Mesendoderm (in vitro differentiated cells): ENCODE measurements at places on chromosomes 5 and 9.

GRCh38 chr5:35826056-35826455 lies 30.6 kb upstream of the IL7R start:
- no peak for DNase-seq

GRCh38 chr9:85723215-85723614 lies 18.5 kb downstream of the AGTPBP1 start:
- DNase-seq, result peak; percentile 88

DNA sequence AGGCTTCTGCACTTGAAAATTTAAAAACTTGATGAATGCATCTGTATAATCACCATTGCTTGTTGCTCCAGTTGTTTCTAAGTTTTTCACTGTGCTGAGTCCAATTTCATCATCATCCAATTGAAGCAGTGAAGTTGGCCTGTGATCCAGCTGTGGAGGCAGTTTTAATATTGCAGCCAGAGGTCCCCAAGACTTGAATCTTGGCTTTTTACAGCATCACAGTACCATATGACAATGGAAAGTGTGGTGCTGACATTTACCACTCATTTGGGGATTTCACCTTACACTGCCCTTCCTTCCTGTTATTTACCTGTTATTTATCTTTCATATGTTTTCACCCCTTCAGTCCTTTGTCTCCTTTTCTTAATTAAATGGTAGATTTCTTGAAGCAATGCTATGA lies 76.2 kb upstream of the SPIN1 start:
- DNase-seq, result no peak

DNA sequence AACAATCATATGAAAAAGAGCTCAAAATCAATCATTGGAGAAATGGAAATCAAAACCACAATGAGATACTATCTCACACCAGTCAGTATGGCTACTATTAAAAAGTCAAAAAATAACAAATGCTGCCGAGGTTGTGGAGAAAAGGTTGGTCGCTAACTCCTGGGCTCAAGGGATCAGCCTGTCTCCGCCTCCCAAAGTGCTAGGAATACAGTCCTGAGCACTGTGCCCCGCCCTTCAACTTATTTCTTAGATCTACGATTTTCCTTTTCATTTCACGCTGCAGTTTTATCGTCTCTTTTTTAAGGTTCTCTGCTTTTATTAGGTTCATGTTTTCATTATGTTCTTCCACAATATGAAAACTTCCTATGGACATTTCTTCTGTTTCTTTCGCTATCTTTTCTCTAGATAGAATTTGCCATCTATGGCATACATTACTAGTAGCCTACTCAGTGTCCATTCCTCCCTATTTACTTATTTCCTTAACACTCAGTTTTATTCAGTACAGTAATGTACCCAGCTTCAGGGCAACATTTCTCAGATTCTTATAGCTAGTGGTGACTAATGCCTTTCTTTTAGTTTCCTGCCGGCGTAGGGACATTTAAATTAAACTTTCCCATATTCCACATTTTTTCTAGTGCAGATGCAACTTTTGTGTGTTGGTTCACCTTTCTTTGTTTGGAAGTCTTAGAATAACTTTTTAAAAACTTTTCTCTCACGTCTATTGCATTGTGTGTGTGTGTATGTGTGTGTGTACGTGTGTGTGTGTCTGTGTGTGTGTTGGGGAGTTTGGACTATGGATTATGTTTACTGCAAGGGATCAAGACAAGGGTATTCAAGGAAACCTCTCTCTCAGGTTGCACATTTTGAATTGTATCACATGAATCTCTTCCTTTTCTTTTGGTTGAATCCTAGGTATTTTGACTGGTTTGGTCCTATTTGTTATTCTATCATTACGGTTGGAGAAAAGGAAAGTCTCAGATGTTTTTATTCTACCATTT lies 21.6 kb upstream of the FBN2 start:
- DNase-seq, result no peak

- DNase-seq, result no peak
These were observed 122.4 kb upstream of the NR5A1 start for GRCh38 chr9:124629600-124629999.

DNA sequence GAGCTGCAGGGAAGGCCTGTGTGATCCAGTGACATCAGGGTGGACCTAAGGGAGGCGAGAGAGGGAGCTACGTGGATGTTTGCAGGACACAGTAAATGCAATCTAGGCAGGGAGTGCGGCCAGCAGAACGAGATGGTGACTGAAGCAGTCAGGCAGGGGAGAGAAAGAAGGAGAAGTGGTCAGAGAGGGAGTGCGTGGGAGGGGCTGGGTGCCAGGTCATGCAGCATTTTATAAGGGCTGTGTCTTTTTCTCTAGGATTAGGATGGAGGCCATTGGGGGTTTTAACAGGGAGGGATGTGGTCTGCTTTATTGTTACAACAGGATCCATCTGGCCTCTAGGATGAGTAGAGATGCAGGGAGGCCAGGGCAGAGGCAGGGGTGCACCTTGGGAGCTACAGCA lies 80.4 kb downstream of the DCP2 start:
- no peak for DNase-seq

GRCh38 chr9:135609366-135609955 lies 29.9 kb downstream of the GLT6D1 start:
- no peak for DNase-seq

- no peak for DNase-seq
These were observed 2.4 kb downstream of the EHMT1 start for GRCh38 chr9:137621131-137621757.

GRCh38 chr5:32099486-32100035 lies 74.6 kb downstream of the GOLPH3 start:
- DNase-seq, result no peak

GRCh38 chr9:137388589-137389427 lies 34.2 kb downstream of the EXD3 start:
- DNase-seq, result no peak

DNA sequence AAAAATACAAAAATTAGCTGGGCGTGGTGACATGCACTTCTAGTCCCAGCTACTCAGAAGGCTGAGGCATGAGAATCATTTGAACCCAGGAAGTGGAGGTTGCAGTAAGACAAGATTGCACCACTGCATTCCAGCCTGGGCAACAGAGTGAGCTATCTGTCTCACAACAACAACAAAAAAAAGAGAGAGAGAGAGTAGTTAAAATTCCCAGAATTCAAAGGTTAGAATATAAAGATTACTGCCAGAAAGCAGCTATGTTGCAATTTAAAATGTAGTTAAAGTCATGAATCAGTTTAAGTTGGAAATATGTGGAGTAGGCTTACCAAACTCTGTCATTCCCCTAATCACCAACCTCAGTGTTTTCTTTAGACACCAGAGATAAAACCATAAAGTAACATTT lies 58.7 kb upstream of the SUSD1 start:
- peak; percentile 21 for DNase-seq

DNA sequence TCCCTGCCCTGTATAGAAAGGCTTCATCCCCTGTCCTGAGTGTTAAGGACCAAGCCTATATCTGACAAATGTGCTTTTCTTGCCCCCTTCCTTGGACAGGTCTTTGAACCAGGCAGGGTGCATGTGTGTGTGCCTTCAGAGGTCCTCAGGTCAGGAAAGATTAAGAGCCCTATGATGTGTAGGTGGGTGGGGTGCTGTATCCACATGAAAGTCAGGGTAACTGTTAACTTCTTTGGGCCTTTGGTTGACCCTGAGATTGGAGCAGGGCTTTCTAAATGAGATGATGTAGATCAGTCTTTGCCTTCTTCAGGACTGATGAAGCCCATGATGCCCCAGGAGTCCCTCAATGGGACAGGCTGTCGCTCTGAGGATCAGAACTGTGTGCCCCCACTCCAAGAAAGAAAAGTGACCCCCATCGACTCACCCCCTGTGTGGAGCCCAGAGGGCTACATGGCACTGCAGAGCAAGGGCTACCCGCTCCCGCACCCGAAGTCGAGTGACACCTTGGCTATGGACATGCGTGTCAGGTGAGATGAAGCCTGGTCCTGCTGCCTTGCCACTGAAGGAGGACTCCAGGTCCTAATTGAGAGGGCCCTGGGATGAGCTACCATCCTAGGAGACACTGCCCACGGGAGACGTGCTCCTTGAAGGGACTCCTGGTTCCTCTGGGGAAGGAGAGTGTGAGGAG lies 29.4 kb upstream of the POMT1 start:
- no peak for DNase-seq

GRCh38 chr9:15361737-15362136 lies 54.7 kb upstream of the TTC39B start:
- DNase-seq, result no peak

DNA sequence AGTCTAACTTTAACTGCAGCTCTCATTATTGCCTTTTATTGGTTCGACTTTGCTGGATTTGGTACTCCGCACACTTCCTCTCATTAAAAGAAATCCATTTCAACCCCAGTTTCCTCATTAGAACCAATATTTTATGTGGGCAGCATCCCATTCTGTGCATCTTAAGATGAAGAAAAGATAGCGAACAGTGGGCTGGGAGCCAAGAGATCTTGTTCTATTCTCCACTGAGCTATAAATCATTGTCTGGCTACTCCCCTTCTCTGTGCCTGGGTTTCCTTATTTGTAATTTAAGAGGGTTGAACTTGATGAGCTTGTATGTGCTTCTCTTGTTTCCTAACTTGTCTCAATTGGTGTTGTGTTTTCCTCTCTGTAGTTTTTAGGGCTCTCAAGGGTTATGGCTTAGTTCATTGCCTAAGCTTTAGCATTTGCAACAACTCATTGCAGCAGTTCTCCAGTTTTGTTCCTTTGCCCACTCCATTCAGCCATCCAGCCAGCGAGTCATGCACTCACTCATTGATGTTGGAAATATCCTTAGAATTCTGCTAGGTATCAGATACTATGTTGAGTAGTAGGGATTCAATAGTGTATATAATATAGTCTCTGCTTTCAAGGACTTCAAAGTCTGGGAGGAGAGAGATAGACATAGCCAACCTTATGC lies 273.3 kb upstream of the TNC start:
- DNase-seq, result no peak

DNA sequence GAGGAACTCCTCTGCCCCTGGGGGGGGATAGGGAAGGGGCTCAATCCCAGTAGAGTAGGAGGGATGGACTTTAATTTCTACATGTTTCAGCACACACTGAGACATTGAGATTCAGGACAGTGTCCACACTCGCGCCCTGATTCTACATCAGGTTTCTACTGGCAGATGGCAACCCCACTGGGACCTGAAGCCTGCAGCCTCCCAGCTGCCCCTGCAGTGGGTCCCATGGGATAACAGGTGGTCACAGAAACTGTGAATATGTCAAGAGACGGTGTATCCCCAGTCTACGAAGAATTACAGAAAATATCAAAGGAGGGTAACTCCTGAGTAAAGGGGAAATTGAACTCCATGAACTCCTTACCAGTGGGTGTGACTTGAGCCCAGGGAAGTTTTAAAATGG lies 2.4 kb upstream of the TERT start:
- DNase-seq, result no peak

- DNase-seq, result no peak
These were observed 380.1 kb upstream of the NUDT12 start for GRCh38 chr5:103942587-103943186.

GRCh38 chr5:163565931-163566608 lies 60.7 kb downstream of the MAT2B start:
- peak; percentile 52 for DNase-seq

DNA sequence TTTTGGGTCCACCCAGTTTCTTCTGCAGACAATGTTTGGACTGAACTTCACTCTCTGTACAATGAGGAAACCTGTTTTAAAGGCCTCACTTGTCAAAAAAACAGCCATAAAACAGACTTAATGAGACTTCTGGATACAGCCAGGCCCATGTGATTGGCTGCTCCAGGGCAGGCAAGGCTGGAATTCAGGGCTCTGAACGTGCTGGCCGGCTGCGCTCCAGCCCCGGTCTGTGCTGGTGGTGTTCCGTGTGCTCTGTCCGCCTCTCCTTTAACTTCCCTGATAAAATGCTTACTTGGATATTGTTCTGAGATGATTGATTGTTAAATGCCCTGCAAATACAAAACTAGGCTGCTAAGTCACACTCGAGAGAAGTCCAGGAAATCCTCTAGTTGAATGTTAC lies 131.2 kb upstream of the KLF4 start:
- no peak for DNase-seq

- DNase-seq, result peak; percentile 20
These were observed 708.7 kb downstream of the CDH9 start for GRCh38 chr5:26329562-26330189.

GRCh38 chr9:97573482-97574073 lies 59.6 kb downstream of the TSTD2 start:
- DNase-seq, result no peak

DNA sequence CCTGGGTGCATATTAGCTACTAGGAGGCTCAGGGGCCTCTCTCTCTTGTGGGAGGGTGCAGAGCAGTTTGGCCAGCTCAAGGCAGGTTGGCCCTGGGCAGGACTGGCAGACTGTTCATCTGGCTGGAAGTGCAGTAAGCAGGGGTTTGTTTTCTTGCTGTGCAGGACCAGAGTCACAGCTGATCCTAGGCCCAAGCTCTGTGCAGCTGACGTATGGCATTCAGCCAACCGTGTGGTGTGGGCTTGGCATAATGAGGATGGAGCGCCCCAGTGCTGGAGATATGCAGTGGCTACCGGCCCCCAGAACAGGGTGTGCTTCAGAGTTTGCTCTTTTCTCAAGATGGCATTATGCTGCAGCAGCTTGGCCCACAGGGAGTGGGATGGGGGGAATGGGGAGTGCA lies 31.0 kb upstream of the PHF24 start:
- no peak for DNase-seq

DNA sequence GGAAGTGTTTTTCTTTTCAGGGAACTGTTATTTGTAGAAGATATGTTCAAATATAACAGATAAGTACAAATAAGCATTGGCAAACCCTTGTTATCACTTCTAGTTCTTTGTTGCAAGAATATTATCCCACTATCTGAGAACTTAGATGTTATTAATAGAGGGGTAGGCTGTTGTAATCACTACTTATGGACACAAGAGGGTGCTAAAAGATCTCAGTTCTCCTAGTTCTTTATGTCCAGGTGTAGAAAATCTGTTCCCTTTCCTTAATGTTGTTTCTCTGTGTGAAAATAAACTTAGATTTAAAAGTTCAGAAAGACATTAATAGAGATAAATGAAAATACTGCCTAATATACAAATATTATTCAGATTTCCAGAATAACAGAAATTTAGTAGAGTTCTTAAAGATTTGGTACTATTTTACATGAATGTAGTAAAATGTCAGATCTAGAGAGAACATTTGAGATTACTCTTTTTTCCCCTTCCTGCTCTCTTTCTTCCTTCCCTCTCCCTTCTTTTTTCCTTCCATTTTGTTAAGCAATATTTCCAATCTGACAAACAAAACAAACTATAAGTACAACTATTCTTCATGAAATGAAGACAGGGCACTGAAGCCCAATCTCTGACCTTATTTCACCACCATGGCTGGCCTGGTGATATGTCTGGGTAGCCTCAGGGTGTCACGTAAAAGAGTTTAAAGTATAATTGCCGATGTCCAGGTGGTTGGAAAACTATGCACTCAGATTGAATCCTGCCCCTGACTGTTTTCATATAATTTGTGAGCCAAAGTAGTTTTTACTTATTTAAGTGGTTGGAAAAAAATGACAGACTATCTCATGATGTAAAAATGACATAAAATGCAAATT lies 43.6 kb upstream of the C5orf46 start:
- DNase-seq, result peak; percentile 67

DNA sequence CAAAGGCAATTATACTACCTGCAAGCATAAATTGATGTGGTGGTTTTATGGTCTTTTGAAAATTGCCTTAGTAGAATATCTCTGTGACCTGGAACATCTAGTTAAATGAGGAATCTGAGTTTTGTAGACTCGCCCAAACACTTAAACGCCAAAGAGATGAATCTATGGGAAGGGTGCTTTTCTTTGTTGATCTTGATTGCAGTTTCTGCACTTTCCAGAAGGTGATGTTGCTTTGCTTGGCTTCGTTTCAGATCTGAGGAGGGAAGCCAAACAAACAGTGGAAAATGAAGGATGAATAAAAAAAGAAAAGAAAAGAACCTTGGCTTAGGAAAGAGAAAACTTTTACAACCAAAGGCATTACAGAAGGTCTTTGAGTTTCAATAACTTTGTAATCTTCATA lies 1021.2 kb downstream of the NR2F1-AS1 start:
- DNase-seq, result peak; percentile 39

- DNase-seq, result peak; percentile 88
These were observed 40.4 kb upstream of the GADD45G start for GRCh38 chr9:89564346-89564878.
